Stimulated activated naive CD8-positive, alpha-beta T cell treated with anti-CD3 and anti-CD28 coated beads, Interleukin-15, Interleukin-2, amounts not matched to agents 100 U/mL and 50 U/mL, for 24 hours (primary cell): ENCODE measurements at places on chromosomes 2 and 18.
A peak's percentile ranks its signal among the peaks of the same experiment; 100 is the strongest.

DNA sequence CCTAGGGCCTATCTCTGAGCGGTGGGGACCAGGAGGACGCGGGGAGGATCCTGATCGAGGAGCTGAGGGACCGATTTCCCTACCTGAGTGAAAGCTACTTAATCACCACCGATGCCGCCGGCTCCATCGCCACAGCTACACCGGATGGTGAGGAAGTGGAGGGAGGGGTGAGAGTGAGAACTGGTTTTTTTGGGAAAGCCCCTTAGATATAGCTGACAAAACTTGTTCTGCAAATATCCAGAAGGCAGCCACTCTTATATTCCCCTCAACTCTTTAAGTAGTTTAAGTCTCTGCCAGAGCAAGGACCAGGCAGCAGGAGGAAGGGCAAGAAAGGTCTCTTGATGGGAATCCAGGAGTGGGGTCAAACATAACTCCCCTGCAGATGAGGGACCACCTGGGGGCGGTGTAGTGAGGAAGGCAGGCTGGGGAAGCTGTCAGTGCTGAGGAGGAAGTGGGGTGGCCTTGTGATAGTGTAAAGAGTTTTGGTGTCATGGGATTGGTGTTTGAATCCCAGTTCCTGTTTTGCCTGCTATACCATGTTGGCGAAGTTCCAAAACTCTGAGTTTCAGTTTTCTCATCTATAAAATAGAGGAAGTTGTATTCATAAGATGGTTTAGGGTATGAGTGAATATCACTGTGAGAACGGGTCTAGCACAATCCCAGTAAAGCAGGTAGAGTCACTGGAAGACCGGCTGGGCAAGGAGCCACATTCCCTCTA, 3.4 kb downstream of the NAGK start:
- peak; percentile 63 for DNase-seq

GRCh38 chr2:54579061-54579681, 123.0 kb downstream of the SPTBN1 start:
- DNase-seq, result no peak

GRCh38 chr2:142131010-142131669, at the start of gene LRP1B:
Gene LRP1B (minus strand): TSS chr2:142131016. CDS start chr2:142130729, 287 bp downstream.
- no peak for DNase-seq

DNA sequence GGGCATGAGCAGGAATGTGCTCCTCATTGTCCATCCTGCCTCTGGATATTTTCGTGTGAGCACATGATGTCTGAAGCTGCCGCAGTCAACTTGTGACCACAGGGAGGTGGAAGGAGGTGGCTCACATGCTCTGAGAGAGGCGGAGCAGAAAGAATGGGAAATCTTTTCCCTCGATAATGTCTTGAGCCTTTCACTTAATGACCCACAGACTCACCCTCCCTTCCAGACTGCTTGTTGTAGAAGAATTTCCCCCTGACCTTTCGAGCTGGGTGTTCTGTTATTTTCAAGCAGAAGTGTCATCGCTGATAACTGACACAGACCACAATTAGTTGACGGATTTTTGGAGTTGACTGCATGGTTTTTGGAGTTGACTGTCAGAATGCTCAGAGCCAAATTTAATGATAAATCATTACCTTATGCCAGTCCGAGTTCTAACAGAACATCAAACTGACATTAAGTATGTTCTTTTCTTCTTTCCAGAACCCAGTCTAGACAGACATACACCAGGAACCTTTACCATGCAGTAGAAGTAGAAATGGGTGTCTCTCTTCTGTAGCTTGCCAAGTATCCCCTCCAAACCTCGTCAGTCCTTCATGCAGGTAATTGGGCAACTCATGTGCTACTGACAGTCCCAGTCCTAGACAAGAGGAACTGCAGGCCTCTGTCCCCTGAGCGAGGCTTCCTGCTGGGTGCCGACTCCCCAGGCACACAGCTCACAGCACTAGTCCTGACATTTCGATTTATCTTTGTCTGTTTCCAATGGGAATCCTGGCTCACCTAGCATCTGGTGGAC, 29.4 kb upstream of the RTTN start:
- DNase-seq, result no peak

DNA sequence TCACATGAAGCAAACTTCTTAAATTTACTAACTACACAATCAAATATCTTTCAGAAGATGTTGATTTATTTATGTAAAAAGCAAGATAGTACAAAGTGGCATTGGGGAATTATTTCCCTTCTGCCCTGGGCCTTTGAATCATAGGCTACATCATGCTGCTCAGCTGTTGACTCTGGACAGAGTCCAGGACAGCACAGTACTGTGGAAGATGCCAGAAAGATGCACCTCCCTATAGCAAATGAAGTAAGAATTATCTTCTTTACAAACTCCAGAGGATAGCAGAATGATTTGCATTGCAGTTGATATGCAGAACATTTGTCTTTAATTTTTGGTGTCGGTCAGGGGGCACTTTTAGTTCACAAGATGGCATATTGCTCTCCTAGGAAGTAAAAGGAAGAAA, 1354.5 kb upstream of the ZEB2 start:
- DNase-seq, result no peak

DNA sequence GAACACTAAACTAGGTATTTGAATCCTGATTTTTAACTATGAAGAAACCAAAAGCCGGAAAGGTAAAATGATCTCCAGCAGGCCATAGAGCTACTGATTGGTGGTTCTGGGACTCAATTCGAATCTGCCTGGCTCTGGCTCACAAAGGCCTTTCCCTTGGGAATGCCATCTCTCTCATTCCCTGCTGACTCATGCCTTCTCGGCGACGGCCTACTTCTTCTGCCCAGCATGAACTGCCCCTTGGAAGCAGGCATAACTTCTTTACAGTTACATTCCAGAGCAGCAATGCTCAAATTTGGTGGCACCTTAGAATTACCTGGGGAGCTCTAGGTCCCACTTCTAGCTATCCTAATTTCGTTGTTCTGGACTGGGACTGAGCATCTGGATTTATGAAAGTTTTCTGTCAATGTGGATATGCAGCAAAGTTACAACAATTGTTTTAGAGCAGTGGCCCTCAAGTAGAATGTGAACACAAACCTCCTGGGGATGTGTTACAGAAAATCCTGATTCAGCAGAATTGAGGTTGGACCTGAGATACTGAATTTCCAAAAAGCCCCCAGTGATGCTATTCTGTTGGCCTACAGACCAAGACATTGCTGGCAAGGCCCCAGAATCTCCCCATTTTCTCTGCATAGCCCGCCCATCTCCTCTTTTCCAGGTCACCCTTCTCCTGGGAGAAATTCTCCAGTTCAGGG, 261.1 kb downstream of the CNTNAP5 start:
- DNase-seq, result no peak

DNA sequence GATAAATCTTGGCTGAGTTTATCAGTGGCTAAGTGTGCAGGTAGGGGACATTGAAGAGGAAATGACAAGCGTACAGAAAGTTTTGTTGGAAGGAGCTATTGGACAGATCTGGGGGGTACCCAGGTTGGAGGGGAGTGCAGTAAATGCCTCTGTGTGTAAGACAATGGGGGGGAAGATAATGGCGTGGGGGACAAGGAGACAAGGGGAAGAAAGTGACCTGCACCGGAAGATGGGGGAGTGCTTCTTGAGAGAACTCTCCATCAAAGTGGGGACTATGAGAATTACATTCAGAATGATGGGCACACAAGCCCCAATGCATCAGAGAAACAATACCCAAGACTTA, 190.0 kb downstream of the ALPK2 start:
- DNase-seq, result peak; percentile 7

DNA sequence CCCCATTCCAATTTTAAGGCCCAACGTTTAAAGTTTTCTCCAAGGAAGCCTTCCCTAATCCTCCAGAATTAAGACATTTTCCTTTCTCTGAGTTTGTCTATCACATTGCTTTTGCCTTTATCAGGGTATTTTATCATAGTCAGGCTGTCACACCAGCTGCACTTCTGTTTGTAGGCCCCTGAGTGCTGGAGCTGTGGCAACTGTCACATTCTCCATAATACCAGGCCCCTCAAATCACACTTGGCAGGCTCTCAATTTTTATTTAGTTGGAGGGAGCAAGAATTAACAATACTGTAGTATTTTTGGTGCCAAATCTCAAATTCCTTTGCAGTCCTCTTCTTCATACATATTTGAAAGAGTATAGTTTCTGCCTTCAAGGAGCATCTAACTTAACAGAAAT, 122.2 kb downstream of the FSHR start:
- DNase-seq, result no peak

- DNase-seq, result no peak
Observed at GRCh38 chr18:36514778-36515177, 217.3 kb downstream of the FHOD3 start.

DNA sequence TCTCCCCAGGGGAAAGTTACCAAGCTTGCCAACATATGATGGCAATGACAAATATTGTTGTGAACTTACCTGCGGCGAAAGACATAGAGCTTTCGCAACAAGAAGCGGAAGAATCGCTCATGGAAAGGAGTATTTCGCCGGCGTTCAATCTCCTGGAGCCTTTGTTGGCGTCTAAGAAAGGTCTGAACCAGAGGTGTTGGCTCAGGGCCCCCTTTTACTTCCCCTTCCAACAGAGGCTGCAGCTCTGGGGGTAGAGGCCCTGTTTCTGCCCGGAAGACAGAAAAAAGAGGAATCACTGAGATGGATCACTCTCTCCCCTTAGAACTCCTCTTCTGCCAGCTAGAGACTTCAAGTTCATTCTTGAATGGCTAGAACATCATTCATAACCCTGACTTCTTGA, 10.8 kb downstream of the GGCX start:
- DNase-seq, result no peak

GRCh38 chr2:8160959-8161358, 520.9 kb upstream of the ID2 start:
- no peak for DNase-seq

- no peak for DNase-seq
Observed at GRCh38 chr2:236541008-236541562, 28.5 kb upstream of the ACKR3 start.

DNA sequence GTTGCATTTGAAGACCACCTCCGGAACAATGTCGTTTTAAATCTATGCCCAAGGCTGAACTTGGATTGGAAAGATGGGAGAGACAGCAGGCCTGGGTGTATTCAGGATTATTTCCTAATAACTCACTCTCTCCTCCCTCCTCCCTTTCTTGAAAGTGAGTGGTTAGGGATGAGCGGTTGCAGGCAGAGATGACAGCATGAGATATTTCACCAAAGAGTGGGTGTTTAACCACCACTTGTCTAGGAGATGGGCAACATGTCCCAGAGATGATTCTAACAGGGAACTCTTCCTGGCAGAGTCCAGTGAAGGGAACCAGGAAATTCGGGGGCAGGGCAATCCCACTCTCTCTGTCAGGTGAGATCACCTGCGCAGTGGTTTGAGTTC, 123.2 kb downstream of the KCTD1 start:
- no peak for DNase-seq

DNA sequence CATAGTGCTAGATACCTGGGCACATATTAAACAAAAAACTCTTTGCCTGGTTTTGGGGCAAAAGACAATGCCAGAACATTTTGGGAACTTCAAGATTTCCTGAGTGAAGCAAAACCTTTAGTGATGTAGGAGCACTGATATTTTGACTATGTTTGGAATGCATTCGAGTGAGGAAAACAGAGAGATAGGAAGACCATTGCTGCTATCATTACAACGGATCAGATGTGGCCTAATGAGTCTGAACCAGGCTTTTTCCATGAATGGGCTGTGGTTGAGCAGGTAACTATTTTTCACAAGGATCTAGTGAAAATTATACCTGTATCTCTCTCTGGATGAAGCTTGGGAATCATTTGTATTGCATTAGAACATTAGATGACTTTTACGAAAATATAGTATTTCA, 562.2 kb downstream of the DCC start:
- DNase-seq, result no peak

DNA sequence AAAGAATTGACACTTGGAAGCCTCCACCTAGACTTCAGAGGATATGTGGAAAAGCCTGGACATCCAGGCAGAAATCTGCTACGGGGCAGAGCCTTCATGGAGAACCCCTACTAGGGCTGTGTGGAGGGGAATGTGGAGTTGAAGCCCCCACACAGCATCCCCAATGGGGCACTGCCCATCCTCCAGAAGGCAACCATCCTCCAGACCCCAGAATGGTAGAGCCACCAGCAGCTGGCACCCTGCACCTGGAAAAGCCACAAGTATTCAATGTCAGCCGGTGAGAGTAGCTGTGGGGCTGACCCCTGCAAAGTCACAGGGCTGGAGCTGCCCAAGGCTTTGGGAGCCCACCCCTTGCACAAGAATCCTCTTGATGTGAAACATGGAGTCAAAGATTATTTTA, 53.6 kb upstream of the SNTG2 start:
- no peak for DNase-seq

- DNase-seq, result no peak
Observed at GRCh38 chr18:39635966-39636365, 2070.4 kb upstream of the CELF4 start.

DNA sequence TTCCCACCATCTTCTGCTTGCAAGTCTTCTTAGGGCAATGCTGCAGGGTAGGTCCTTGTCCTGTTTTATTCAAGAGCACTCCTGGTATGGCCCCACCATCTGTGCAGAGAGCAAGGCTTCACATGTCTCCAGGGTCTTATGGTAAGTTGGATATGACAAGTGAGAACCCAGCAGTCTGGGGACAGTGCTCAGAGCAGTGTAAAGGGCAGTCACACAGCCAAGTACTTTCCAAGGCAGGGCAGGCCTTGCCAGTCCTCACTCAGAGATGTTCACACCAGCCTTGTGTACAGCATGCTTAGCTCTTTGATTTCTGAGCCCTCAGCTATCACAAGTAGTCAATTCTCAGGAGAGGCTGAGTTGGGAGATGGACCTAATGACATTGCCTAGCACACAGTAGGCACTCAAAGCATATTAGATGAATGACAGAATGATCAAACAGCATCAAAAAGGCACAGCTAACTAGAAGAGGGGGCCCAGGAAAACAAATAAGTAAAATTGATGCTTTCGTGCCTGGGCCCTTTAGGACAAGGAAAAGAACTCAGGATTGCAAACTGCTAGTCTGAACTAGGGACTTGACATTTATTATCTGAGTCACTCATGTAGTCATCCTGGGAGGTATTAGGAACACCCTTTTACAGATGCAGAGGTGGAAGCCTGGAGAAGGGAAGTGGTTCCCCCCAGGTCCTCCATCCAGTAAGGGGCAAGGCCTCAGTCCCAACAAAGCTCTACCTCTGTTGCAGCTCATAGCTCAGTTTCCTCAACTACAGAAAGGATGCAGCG, 86.7 kb upstream of the CTAGE1 start:
- no peak for DNase-seq

DNA sequence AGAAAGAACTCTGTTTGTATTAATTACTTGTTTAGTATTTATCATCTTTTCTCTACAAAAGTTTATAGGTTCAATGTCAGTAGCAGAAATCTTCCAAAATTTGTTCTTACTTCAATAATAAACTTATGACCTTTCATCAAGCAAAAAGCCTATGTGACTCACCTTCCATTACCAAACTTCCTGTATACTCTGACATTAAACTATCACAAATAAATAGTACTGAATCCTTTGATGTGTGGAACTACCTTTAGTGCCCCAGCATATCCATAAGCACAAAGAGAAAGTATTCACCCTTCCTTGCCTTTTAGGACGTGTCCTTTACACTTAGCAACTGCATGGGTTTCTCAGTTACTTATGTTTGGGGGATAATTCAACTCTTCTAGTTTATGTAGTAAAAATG, 166.0 kb downstream of the EHBP1 start:
- DNase-seq, result no peak
